ENCODE measurements at places on chromosomes 3 and 15. TPM values are rescaled to one million over a fixed set of nuclear protein-coding genes. Genes with fewer than 3 reads are reported as not detected.

DNA sequence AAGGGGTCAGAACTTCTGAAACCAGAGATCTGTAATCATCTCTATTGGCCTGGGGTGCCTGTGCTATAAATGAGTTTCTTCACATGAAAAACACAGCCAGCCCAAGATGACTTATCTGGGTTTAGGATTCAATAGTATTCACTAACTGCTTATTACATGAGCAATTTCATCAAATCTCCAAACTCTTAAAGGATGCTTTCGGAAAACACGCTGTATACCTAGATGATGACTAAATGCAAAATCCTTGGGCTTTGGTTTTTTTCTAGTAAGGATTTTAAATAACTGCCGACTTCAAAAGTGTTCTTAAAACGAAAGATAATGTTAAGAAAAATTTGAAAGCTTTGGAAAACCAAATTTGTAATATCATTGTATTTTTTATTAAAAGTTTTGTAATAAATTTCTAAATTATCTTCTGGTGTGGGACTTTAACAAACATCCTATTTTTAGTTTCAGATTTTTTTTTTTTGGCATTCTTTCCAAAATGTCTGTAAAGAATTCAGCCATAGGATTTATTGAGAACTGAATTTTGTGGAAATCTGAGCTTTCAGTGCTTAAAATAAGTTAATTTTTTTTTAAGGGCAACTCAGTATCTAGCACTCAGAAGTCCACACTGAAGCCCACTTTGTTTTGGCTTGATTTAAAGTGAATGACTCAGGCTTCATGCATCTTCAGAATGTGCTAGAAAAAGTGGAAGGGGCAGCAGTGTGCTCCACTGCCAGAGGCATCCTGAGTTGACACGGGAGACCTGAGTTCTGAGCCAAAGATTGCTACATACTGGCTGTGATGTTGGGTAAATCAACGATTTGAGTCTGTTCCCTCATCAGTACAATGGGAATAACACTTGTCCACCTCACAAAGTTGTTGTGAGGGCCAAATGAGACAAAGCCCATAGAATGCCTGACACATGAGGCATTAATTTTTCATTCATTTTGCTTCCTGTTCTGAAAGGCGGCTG is 18.7 kb downstream of the TMEM43 start:
- H3K4me3 ChIP-seq: peak overlapping the region; percentile 65
- no peak for DNase-seq
- peaks cover 59% of the 10 kb centered on the region for H3K4me1 ChIP-seq
- H3K27ac ChIP-seq: peak overlapping the region; percentile 93

- H3K27ac ChIP-seq: peak overlapping the region; percentile 57
- peaks cover 4% of the 10 kb centered on the region for H3K4me1 ChIP-seq
- H3K27me3 ChIP-seq: peaks cover 6% of the 10 kb centered on the region
- no peaks in the 10 kb centered on the region for H3K36me3 ChIP-seq
- no peak overlapping the region for H3K4me3 ChIP-seq
- DNase-seq: no peak
Measured at GRCh38 chr15:49421991-49422390, 1.1 kb upstream of the FGF7 start.

DNA sequence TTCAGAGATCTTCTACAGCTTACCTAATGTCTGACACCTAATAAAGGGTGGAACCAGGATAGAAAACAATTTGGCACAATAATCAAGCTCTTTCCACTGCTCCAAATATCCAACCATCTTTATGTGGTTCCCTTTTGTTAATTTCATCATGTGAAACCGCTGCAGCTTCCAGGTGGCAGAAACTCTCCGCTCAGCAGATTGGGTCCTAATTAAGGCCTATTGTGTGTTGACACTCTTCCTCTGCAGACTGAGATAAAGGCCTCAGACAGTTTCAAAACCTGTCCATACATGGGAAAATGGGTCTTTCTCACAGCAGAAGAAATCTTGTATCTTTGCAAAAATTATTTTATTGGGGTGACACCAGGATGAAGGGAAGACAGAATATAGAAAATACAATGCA is 1002.4 kb upstream of the SEMA6D start:
- no peak for DNase-seq
- H3K27me3 ChIP-seq: no peaks in the 10 kb centered on the region
- H3K4me3 ChIP-seq: no peak overlapping the region
- H3K27ac ChIP-seq: no peak overlapping the region
- H3K4me1 ChIP-seq: no peaks in the 10 kb centered on the region

DNA sequence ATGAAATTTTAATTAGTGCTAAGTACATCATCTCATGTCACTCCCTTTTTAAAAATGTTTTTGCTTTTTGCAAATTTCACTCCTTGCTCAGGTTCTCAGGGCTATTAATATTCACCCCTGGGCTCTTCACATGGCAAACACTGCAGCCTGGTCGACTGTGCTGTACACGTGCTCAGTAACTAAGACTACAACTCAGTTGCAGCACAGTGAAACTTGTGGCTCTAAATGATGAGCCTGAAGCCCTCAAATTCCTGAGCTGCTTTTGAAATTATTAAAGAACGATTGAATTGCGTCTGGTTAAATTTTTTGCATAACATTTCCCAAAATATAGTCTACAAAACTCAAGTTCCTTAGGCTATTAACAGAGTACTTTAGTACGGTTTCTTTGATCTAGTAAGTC is 159.3 kb upstream of the C2CD4B start:
- no peak overlapping the region for H3K27ac ChIP-seq
- no peak overlapping the region for H3K4me3 ChIP-seq
- no peak for DNase-seq

DNA sequence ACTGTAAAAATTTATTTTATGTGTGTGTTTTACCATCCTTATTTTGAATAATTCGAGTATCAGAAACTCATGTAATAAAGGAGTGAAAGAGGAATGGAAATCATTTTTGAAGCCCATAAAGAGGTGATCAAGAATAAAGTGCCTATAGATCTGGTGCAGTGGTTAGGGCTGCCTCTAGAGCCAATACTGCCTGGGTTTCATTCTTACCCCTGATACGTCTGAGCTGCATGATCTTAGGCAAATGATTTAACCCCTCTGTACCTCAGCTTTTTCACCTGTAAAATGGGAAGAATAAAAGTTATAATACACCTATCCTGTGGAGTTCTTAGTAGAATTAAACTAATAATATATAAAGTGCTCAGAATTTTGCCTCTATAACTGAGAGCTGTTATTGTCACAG is 30.4 kb downstream of the EFHB start:
- H3K36me3 ChIP-seq: no peaks in the 10 kb centered on the region
- no peak overlapping the region for H3K27ac ChIP-seq
- no peaks in the 10 kb centered on the region for H3K4me1 ChIP-seq
- no peak for DNase-seq
- H3K4me3 ChIP-seq: no peak overlapping the region

GRCh38 chr15:68054628-68055223 is 611 bp downstream of the PIAS1 start:
- H3K27ac ChIP-seq: peak overlapping the region; percentile 94
- peak; percentile 15 for DNase-seq
- peaks cover 5% of the 10 kb centered on the region for H3K36me3 ChIP-seq
- no peaks in the 10 kb centered on the region for H3K27me3 ChIP-seq
- peaks cover 50% of the 10 kb centered on the region for H3K4me1 ChIP-seq
- peak overlapping the region; percentile 96 for H3K4me3 ChIP-seq

DNA sequence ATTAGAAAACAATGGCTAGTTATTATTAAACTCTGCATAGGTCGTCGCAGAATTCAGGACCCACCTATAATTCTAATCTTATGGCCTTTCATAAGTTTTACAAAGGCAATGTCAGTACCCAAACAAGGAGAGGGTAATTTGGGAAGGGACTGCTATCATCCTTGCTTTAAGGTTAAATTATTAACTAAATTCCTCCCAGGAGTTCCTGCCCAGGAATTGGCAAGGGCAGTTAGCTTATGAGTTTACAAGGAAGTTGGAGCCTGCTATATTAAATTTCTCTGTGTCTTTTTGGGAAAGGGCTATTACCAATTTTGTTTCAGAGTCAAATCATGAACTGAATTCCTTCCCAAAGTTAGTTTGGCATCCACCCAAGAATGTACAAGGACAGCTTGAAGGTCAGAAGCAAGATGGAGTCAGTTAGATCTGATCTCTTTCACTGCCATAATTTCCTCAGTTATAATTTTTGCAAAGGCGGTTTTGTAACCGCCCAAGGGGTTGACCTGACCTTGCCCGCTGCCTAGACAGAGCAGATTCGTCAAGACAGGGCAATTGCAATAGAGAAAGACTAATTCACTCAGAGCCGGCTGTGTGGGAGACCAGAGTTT is 45.3 kb upstream of the LHFPL4 start:
- no peaks in the 10 kb centered on the region for H3K4me1 ChIP-seq
- peaks cover 18% of the 10 kb centered on the region for H3K27me3 ChIP-seq
- no peak for DNase-seq
- no peak overlapping the region for H3K4me3 ChIP-seq
- no peaks in the 10 kb centered on the region for H3K36me3 ChIP-seq
- no peak overlapping the region for H3K27ac ChIP-seq

GRCh38 chr15:81335631-81336030 is 11.7 kb upstream of the STARD5 start:
- no peaks in the 10 kb centered on the region for H3K4me1 ChIP-seq
- H3K27ac ChIP-seq: no peak overlapping the region
- no peaks in the 10 kb centered on the region for H3K36me3 ChIP-seq

- H3K4me3 ChIP-seq: no peak overlapping the region
- peaks cover 20% of the 10 kb centered on the region for H3K36me3 ChIP-seq
- no peaks in the 10 kb centered on the region for H3K4me1 ChIP-seq
- H3K27ac ChIP-seq: no peak overlapping the region
Measured at GRCh38 chr15:60442763-60443162, 36.2 kb downstream of the ICE2 start.

DNA sequence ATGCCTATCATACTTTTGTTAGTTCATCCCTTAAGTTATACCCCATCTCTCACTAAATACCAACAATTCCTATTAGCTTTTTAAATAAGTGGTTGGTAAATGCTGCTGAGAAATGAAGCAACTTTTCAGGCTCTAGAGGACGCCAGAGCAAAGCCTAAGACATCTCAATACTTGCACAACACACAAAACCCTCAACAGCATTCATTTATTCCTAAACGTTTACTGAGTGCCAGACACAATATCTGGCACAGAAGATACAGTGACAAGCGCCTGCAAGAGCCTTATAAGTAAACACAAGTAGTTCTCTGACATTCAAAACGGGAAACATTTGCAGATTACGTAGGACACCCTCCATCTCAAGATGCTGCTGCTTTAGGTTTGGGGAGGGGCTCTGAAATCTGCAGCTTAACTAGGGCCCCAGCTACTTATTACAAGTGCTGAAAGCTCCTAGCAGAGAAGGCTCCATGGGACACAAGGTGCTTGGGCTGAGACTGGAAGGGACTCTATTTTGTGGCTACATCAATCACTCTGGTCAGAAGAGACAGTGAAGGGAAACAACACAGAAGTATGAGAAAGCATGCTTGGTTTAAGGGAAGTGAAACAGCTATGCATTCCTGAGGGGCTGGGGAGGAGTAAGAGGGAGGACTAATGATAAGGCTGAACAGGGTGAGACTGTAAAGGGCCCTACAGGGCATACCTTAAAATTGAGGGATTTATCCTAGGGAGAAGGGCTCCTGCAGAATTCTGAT is 311.3 kb downstream of the PLCL2 start:
- H3K36me3 ChIP-seq: peaks cover 4% of the 10 kb centered on the region
- H3K27ac ChIP-seq: no peak overlapping the region
- no peak overlapping the region for H3K4me3 ChIP-seq
- peaks cover 1% of the 10 kb centered on the region for H3K27me3 ChIP-seq

GRCh38 chr15:24899367-24899766 is 55.4 kb upstream of the SNRPN start:
- no peak for DNase-seq
- no peaks in the 10 kb centered on the region for H3K36me3 ChIP-seq
- H3K27me3 ChIP-seq: no peaks in the 10 kb centered on the region
- H3K27ac ChIP-seq: no peak overlapping the region

- H3K36me3 ChIP-seq: peaks cover 4% of the 10 kb centered on the region
- H3K27me3 ChIP-seq: peaks cover 60% of the 10 kb centered on the region
- DNase-seq: no peak
- peaks cover 27% of the 10 kb centered on the region for H3K4me1 ChIP-seq
- no peak overlapping the region for H3K27ac ChIP-seq
Measured at GRCh38 chr3:169144731-169145130, 518.8 kb downstream of the MECOM start.

DNA sequence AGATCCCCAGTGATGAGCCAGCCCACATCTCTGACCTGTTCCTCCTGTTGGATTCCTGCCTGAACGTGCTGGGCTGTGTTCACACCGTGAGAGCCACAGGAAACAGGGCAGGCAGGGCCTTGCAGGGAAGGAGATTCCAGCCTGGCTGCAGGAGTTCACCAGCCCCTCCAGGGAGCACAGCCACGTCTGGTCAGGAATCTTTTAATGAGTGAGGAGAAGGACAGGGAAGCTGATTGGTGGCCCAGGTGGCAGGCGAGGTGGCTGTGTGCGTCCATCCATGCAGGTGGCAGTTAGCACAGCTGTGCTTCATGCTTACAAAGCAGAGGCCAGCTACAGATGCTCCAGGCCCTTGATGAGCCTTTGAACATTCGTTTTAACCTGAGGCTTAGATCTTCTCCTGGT is 10.5 kb downstream of the LRRK1 start:
- no peak overlapping the region for H3K4me3 ChIP-seq
- H3K27ac ChIP-seq: no peak overlapping the region
- no peaks in the 10 kb centered on the region for H3K36me3 ChIP-seq
- DNase-seq: no peak

CPN2 gene
- not detected for total RNA-seq

DCBLD2 gene
- total RNA-seq: 2.3 TPM

AGBL1 gene
- not detected for total RNA-seq

PLOD2 gene
- 2.0 TPM for total RNA-seq

AADACL2 gene
- total RNA-seq: not detected

HAPLN3 gene
- 83.4 TPM for total RNA-seq

STARD9 gene
- 9.2 TPM for total RNA-seq

Measured in activated T-helper 1 cell treated with anti-CD3 and anti-CD28 coated beads, Interleukin-12 subunit alpha, Interleukin-12 subunit beta, Interleukin-2, Interleukin-4 antibody, amounts not matched to agents 30 ng/mL and 10 ng/mL and 1 ng/mL, durations not matched to agents 14 hours and 24 hours and 36 hours (primary cell).